C1 segment of cervical spinal cord (tissue), 14 donors: ENCODE measurements at places on chromosomes 13 and 19.

- DNase-seq: no peak
Observed at GRCh38 chr13:40597735-40598365, 68.6 kb downstream of the FOXO1 start.

DNA sequence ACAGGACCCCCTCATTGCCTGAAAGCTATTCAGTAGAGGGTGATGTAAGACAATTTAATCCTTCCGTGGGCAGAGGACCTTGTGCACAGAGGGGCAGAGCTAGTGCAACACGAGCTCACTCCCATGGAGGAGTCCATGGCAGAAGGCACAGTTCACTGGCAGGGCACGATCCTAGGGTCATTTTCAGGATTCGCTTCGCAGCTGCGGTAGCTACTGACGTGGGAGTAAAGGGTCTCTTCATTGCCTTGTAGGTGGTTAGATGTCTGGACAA, 207.8 kb downstream of the FOXO1 start:
- no peak for DNase-seq

GRCh38 chr13:113848431-113849260, 15.2 kb downstream of the GAS6 start:
- no peak for DNase-seq

DNA sequence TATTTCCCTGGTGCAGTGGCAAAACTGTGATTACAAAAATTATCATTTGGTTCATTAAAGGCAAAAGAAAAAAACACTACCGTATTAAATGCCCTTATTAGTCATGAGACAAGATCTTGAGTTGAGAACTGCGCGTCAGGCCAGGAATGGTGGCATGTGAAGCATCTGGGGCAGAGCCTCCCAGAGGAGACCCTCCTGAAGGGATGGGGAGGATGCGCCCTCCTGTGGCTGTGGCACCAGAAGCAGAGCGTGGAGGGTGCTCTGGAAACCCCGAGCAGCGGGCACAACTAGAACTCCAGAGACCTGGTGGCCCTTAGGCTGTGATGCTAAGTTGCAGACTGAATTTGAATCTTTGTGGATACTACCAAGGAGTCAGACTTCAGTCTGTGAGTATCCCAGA, 11.5 kb downstream of the CUL4A start:
- no peak for DNase-seq

DNA sequence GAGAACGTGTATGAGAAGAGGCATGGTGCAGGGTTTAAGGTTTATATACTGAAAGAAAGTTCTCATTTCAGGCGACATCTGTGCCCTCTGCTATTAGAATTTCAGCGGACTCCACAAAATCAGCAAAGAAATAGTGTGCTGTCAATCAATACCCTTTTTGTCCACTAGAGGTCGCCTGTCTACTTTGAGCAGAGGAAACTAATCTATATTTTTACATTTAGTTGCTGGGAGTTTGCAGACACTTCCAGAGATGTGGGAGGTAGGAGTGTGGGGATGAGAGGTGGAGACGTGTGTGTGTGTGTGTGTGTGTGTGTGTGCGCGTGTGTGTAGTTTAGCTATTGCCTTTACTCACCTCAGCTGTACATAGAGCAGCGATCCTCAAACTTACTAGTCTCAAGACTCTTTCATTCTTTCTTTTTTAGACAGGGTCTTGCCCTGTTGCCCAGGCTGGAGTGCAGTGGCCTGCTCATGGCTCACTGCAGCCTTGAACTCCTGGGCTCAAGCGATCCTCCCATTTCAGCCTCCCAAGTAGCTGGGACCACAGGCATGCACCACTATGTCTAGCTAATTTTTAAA, 9.7 kb downstream of the INAFM1 start:
- DNase-seq: no peak

DNA sequence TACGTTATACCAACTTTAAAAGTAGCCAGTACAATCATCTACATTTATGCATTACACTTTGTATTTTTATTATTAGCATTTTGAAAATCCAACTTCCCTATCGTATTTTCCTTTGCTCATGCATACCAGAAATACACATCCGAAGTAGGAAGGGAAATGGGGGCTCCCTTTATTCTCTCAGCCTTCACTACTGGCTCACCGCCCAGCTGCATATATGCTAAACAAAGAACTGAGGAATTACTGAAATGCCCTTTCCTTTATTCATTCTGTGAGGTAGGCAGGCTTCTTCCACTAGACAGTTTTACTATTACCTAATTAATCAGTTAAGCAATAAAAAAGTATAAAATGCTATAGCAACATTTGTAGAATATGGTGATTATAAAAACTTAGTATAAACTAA, 291.6 kb downstream of the KLF12 start:
- DNase-seq: no peak

GRCh38 chr13:50636007-50636704, 207.3 kb downstream of the DLEU7 start:
- DNase-seq: no peak

DNA sequence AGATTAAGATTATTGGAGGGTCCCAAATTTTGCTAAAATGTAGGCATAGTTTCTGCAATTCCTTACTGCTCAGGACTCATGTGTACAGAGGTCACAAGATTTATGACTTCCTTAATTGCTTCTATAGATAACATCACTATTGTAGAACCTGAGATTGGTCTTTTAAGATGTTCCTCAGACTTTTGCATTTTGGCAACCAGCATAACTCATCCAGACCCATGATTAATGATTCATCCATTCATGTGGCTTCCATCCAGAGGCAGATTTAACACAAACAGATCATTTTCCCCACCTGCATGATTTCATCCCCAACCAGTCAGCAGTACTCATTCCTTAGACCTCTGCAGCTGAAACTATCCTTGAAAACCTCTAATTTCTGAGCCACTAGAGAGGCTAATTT, 34.5 kb upstream of the CEACAM8 start:
- DNase-seq: no peak

- DNase-seq: peak; percentile 32
Observed at GRCh38 chr19:21482863-21483276, 22.5 kb upstream of the ZNF429 start.

- no peak for DNase-seq
Observed at GRCh38 chr19:10568062-10568825, 535 bp downstream of the CDKN2D start.

DNA sequence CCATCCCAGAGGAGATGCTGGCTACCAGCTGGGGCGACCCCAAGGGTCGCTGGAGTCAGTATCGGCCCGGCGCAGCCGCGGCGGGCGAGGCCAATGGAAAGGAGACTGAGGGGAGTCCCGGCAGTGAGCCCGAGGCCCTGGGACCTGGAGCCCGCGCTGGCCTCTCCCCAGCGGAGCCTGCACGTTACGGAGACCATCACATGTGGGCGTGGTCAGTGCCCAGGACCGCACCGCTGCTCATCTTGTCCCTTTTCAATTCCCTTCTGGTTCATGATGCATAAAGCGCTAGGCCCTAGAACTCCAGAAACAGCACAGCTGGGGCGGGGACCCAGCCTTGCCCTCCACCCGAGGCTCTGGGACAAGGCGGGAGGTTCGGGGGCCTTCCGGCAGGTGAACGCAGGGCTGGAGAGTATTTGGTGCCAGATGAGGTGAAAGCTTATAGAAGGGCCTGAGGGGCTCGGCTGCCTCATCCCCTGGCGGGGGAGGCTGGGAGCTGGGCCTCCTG, 8.0 kb downstream of the C19orf25 start:
- DNase-seq: no peak

DNA sequence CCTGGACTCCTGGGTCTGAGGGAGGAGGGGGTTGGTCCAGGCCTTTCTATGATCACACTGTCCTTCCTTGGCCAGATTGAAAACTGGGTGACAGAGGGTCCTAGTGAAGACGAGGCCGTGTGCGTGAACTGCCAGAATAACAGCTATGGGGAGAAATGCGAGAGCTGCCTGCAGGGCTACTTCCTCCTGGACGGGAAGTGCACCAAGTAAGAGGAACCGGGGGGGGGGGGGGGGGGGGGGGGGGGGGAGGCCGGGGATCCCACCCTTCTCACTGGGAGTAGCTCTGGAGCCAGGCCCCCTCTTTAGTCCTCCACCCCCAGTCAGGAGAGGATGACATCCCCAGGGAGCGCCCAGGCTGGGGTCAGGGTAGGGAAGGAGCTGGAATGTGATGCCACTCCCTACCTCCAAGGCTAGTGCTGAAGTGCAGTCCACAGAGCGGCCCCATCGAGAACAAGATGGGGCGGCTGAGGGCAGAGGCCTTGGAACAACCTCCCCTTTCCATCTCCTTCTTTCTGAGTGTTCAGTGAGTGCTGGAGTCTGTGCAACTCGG, 19.4 kb downstream of the CNFN start:
- DNase-seq: no peak

GRCh38 chr13:50921706-50922105, 12.1 kb downstream of the RNASEH2B start:
- DNase-seq: no peak

- DNase-seq: no peak
Observed at GRCh38 chr13:48733739-48734335, 80.1 kb downstream of the CYSLTR2 start.

GRCh38 chr19:1945899-1946298, 4.9 kb downstream of the CSNK1G2 start:
- no peak for DNase-seq

DNA sequence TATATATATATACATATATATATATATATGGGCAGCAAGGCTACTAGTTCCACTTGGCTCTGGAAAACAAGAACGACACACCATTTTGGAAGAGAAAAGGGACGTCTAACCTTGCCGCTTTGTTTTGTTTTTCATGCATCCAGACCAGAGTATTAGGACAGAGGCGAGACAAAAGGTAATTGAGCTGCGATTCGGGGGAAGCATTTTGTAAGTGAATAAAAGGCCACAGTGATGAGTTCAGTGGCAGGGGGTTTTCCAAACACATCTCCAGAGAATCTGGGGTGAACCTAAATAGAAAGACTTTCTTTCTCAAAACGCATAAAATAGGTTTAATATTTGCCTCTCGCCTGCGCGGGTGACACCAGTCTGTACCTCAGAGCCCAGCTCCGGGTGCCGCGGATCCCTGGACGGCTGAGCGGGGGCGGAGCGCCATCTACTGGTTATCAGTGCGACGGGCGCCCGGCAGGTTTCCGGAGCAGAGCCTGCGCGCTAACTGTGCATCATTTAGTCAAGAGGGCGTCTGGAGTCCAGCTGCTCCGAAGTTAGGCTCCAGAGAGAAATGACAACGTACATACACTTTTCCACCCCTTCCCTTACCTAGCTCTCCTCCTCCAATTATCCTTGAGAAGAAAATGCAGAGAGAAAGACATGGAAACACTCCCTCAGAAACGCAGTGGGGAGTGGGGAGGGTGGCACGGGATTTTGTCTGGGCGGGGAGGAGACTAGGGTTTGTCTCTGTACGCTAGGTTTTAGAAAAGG, 262.3 kb downstream of the TBC1D4 start:
- DNase-seq: peak; percentile 53

- DNase-seq: no peak
Observed at GRCh38 chr19:38700350-38700901, 43.8 kb downstream of the CAPN12 start.

DNA sequence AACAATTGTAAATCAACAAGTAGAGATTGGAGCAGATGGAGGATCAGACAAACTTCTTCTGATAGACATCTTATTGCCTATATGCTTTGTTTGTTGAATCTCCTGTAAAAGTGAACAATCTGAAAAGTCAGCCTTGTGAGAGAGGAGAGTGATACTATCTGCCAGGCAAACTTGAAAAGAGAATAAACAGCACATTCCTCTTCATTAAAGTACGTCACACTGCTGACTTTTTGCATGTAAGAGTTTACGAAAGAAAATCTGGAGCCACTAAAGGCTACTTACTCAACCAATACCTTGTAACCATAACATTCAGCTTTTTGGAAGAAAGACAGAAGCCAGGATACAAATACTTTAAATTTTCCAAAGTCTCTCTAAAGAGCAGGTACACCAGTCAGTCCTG, 42.5 kb downstream of the EDNRB start:
- no peak for DNase-seq

GRCh38 chr19:15159251-15159650, 41.5 kb downstream of the NOTCH3 start:
- no peak for DNase-seq

DNA sequence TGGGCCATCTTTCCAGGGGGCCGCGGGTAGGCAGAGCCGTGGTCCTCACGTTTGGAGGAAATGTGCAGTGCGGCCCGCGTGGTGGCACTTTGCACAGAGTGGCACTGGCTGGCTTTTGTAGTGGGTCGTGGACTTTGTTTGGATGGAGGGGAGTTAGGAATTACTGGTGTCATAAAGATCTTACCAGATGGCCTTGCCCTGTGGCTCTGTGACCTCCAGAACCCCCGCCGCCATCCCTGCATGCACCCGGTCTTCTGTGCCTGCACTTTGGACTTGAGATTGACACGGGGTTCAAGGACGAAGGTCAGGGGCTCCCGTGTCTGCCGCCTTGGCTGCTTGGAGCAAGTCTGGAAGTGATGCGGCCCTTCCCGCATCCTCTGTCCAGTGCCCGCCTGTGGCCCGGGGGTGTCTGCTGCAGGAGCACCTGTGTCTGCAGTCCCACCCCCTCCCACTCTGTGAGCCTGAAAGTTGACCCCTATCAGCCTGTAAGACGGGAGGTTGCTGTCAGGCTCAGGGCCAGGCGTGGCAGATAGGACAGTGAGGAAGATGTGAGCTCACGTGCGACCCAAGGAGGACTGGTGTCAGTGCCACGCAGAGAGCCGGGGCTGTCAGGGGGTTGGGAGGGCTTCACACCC, 2.2 kb downstream of the GNA11 start:
- DNase-seq: no peak

GRCh38 chr19:49057636-49058234, at the start of gene CGB7:
Gene CGB7, minus strand, starts transcription at chr19:49057749. Its CDS starts 2,374 bp downstream, at chr19:49055375.
- no peak for DNase-seq

- no peak for DNase-seq
Observed at GRCh38 chr19:54024660-54025059, 33.2 kb downstream of the CACNG6 start.

GRCh38 chr19:2053601-2054389, 2.8 kb upstream of the MKNK2 start:
- no peak for DNase-seq

DNA sequence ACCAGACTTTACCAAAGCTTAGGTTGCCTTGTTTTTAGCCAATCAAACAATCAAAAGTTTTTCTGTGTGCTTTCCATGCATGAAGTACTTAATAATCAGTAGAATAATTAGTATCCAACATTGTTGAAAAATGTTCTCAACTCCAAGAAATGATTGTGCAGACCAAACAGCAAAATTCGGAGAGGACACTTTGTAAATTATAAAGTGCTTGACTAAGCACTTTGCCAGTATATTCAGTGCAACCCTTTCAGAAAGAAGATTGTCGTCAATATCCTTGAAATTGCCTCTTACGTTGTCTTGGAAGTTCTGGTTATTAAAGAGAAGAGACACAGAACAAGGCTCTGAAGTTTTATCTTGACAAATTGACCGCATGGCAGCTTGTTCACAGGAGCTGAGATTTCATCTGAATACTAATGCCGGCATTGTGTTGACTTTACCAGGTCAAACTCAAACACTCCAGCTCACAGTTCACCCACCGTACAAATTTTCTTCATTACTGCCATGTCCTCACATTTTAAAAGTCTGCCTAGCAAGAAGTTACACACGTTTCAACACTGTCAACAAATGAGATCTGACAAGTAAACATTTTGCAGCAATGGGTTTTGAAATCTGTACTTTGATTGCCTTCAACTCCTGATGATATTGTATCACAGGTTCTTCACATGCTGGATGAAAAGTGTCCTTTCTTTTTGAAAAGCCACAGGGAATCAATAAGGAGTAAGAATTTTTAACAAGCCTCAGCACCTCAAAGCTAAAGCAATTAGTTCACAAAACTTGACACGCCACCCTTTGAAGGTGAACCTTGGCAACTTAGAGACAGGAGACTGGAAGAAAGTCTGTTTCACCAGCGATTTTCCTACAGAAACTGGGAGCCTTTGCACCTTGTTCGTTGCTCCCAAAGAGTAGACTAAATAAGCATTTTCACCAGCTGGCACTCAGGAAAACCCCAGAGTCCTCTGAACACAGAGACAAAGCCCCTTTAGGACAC, 150.9 kb downstream of the RFC3 start:
- DNase-seq: no peak
